ENCODE measurements at places on chromosomes 16 and 17.

- DNase-seq: peak; percentile 75
Measured at GRCh38 chr17:43768382-43768781, 9.8 kb upstream of the SOST start.

GRCh38 chr17:56110463-56111135 is 42.7 kb upstream of the ANKFN1 start:
- no peak for DNase-seq

DNA sequence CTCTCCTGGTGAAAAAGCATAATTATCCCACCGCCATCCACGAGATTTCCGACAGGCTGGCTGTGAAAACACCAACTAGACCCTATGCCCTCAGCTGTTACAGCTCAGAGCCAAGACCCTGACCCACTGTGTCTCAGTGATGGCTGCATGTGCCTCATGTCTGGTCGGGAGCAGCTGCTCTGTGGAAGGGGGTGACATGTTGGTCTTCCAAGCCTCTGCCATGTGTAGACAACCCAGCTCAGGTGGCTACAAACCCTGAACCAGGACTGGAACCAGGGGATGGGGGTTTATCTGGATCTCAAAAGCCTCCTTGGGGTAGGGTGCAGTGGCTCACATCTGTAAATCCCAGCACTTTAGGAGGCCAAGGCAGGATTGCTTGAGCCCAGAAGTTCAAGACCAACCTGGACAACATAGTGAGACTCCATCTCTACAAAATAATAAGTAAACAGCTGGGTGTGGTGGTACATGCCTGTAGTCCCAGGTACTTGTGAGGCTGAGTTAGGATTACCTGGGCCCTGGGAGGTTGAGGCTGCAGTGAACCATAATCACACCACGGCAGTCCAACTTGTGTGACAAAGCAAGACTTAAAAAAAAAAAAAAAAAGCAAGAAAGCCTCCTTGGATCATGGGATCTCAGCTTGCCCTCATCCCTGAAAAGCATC is 220.3 kb downstream of the CPPED1 start:
- DNase-seq: no peak

DNA sequence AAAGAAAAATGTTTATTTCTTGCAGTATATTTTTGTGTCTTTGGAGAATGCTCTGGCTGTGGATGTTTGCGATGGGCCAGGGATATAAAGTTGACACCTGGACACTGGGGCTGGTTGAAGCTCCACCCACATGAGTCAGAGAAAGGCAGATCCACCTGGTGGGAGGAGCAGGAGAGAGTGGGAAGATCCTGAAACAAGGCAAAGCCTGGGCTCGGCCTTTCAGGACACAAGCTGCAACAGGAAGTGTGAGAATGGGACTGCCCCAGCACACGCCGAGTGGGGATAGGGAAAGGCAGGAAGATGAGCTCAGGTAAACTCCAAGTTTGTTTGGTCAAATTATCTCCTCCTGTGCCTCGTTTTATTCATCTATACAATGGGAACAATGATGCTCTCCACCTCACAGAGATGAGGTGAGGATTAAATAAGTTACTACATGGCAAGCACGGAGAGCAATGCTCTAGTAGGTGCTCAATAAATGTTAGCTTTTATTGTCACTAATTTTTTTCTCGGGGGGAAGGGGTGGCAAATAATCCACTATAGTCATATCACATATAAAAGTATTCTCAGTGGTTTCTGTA is 21.4 kb upstream of the PITPNM3 start:
- DNase-seq: no peak

- no peak for DNase-seq
Measured at GRCh38 chr16:20821682-20822081, 15.4 kb downstream of the REXO5 start.

DNA sequence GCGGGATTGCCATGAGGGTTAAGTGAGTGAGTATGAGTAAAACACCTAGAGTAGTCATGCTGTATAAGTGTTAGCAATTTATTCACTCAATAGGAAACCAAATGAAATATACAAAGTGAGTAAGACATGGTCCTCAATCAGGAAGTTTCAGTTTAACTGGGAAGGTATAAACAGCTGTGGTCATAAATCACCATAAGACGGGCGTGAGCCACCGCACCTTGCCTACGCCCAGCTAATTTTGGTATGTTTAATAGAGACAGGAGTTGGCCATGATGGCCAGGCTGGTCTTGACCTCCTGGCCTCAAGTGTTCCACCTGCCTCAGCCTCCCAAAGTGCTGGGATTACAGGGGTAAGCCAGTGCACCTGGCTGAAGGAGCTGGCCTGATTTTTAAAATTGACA is 27.0 kb downstream of the RNF135 start:
- no peak for DNase-seq

DNA sequence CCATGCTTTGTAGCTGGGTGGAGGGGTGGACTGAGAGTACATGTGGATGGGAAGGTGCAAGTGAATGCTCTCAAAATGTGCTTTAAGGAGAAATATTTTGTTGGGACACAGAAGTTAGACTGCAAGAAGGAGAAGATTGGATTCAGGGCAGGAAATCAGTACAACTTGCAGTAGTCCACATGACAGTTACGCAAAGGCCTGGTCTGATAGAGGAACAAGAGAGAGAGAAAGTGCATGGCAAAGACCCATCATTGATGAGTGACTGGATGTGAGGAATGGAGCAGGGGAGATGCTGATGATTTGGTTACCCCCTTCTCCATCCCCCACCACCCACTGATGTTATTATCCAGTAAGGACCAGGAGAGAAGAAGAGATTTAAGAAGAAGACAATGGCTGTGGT is 472.8 kb downstream of the MAF start:
- DNase-seq: no peak

GRCh38 chr16:16018705-16019104 is 69.3 kb downstream of the ABCC1 start:
- DNase-seq: no peak

DNA sequence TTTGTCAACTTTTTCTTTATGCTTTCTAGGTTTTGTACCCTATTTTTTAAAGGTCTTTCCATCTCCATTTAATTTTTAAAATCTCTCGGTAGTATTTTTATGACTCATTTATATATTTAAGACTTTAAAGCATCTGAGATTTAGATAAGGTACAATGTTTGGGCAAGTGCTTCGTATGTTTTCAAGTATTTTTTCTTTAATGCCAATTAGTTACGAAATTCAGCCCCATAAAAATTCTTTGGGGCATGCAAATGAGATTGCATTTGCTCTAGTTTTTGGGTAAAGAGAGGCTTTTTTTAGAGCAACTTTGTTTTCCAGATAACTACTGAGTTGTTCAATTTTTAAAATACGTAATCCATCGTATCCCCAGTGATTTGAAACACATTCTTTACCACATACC is 65.3 kb upstream of the CRHR1 start:
- DNase-seq: no peak

DNA sequence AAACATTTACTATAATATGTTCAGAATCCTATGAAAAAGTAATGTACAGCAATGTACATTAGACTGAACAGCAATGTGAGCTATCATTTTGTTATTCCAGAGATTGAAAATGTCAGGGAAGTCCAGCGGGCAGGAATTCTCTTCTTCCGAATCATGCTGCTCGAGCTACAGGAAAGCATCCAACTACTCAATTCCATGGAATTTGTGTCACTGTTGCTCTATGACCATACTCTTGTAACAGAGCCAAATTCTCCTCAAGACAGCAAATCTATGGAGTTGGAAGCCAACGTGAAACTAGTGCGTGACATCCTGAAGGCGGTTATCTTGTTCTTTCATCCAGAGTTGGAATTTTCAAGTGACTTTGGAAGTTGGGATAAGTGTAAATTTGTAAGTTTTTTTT is 24.8 kb upstream of the NSRP1 start:
- DNase-seq: no peak

DNA sequence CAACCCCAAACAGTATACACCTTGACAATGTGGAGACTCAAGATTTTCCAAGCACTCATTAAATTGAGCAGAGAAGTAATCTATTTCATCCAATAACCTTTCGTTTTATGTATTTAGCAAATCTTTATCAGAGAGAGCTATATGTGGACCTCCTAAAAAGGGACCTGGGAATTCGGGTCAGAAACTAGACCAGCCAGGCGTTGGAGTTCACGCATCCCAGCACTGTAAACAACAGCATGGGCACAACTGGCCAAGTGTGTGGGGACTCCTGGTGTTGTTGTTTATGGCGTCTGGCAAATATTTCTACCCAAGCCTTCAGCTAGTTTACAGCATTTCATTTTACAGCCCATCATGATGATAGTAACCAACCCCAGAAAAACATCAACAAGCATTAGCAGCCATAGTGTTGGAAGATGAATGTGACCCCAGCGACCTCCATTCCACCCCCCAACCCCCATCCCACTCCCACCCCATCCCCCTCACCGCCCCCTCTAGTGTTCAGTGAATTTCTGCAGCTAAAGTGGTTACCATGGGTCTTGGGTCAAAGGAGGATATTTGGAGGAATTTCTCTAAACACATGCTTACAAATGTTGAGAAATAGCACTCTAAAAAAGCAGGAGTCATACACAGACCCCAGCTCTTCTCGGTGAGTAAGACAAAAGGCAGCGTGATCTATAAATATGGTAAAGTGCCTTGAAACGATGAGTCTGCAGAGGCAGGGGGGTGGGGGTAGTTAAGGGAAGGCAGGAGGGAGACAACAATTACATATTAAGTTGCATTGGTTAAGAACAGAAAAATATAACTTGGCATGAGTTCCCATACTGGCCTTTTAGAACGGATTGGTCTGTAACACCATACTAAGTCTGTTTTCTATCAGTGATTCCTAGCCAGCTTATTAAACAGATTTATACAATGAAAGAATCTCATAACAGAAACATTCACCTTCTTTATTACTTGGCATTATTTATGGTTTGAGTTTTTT is 91.4 kb upstream of the TBX2 start:
- DNase-seq: no peak

GRCh38 chr17:42809250-42809649 is 10.6 kb downstream of the CNTD1 start:
- no peak for DNase-seq

DNA sequence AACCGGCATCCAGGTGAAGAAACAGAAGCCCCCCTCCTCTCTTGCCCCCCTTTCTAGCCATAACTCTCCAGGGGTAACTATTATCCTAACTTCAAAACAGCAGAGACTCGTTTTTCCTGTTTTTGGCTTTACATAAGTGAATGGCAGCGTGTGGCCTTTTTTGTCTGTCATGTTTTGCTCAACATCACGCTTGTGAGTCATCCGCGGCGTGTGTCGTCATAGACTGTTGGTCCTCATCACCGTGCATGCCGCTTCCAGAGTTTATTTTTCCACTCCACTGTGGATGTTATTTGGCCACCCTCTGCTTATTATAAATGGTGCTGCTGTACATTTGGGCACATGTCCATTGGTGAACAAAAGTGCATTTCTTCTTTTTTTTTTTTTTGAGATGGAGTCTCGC is 52.6 kb downstream of the ERN1 start:
- peak; percentile 23 for DNase-seq

- peak; percentile 43 for DNase-seq
Measured at GRCh38 chr17:4209611-4210010, 54.2 kb downstream of the ANKFY1 start.

GRCh38 chr17:62704381-62704971 is 77.0 kb downstream of the MRC2 start:
- DNase-seq: no peak

All from left ventricle myocardium inferior (tissue), 1 donor.